CD4-positive, alpha-beta T cell treated with Interleukin-6 at 100 ng/mL for 8 hours (primary cell): ENCODE measurements at places on chromosomes 5 and 9.

- DNase-seq = no peak
Measured at GRCh38 chr5:90356622-90357021, 52.9 kb downstream of the CETN3 start.

- DNase-seq = no peak
Measured at GRCh38 chr5:131981516-131981915, 29.9 kb downstream of the ACSL6 start.

- DNase-seq = no peak
Measured at GRCh38 chr5:10538789-10539686, 24.8 kb upstream of the ANKRD33B start.

- no peak for DNase-seq
Measured at GRCh38 chr5:42543774-42544173, 120.5 kb downstream of the GHR start.

DNA sequence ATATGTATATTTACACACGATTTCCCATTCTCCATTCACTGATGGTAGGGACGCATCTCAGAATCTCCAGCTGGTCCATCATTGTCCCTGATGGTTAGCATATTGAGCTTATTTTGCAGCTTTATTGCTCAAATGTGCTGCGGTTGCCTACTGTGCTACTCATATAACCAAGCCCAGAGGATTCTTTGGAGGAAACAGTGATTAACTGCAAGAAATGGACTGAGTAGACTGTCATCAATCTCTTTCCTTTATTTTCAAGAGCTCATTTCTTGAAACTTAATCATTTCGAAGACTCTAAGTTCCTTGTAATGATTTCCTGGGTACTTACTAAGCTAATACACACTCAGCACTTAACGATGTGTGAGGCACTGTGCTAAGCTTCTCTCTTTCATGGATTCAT lies 119.0 kb downstream of the MAT2B start:
- no peak for DNase-seq

- no peak for DNase-seq
Measured at GRCh38 chr5:134500699-134501430, 24.6 kb upstream of the JADE2 start.

DNA sequence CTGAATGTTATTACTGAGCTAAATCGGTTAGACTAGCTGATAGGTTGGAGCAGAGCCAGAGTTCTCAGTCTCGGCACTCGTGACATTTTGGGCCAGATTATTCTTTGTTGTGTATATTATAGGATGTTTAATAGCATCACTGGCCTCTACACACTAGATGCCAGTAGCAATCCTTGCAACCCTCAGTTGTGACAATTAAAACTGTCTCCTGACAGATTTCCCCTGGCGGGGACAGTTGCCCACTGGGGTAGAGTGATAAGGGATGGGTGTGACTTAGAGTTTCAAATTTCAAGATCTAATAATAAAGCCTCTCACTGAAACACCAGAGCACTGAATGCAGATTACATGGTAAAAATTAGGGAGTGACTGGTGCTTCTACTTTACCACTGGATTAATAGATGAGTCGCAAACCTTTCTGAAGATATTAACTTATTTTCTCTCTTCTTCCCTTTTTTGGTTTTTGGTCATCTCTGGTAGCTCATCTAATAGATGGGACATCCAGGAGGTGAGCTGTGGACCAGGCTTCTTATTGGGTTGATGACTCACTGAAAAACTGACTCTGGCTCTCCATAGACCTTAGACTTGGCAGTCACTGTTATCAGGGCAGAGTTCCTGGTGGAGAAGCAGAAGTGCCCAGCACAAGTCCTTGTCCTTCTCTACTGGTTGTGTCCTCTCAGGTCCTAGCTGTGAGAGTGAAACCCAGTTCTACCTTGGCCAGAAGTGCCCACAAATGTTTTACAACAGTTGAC lies 150.3 kb downstream of the UNC13B start:
- DNase-seq = no peak

DNA sequence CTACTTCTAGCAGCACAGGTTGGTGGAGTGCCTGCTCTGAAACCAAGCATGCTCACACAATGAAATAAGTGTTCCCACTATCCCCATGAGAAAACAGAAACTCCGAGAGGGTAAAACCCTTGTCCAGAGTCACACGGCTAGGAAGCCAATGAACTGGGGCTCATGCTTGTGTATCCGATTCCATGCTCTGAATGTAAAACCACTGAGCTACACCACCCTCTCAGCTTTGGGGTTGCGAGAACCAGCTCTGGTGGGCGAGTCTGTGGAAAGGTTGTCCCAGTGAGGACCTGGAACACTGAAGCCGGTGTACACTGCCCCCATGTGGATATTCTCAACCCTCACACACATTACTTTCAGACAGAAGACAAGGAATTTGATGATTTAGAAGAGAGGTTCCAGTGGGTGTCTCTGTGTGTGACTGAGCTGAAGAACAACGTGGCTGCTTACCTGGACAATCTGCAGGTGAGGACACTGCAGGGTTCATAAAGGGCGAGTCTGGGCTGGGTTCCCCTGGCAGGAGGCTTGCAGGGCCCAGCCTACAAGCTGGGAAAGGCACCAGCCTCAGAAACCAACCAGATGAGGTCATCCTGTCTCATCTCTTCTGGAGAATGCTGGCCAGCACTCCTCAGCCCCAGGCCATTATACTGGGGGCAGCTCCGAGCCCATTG lies 37.4 kb downstream of the ARHGEF37 start:
- DNase-seq = no peak

- no peak for DNase-seq
Measured at GRCh38 chr9:80077059-80077458, 505.3 kb downstream of the TLE4 start.

DNA sequence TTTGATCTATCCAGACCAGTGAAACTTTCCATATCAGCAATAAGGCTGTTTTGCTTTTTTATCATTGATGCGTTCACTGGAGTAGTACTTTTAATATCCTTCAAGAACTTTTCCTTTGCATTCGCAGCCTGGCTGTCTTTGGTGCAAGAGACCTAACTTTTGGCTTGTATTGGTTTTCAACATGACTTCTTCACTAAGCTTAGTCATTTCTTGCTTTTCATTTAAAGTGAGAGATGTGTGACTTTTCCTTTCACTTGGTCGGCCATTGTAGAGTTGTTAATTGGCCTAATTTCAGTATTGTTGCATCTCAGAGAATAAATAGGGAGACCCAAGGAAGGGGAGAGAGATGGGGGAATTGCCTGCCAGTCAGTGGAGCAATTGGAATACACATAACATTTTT lies 26.4 kb upstream of the CMYA5 start:
- DNase-seq = no peak

DNA sequence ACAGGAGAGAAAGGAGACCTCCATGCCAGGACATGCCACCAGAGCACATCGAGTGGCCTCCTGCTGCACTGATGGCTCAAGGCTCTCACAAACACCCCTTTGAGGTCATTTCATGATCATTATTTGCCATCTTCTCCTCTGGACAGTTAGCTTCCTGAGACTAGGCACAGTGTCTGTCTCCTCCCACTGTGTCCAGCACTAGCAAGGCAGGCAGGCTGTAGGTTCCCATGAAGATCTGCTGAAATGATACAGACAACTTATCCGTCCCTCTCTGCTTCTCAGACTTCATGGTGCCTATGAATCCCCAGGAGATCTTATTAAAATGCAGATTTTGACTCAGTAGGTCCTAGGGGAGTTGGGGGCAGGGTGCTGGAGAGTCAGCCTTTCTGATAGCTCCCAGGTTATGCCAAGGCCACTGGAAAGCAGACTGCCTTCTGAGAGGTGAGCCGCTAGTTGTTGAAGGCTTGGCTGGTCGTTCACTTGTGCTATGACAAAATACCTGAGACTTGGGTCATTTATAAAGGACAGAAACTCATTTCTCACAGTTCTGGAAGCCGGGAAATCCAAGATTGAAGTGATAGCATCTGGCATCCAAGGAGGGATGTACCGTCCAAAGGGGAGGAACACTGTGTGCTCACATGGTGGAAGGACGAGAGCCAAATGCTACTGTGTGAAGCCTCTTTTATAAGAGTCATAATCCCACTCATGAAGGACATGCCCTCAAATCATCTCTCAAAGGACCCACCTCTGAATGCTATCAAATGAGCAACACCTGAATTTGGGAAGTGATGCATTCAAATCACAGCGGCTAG lies 183.4 kb downstream of the SPOCK1 start:
- no peak for DNase-seq

DNA sequence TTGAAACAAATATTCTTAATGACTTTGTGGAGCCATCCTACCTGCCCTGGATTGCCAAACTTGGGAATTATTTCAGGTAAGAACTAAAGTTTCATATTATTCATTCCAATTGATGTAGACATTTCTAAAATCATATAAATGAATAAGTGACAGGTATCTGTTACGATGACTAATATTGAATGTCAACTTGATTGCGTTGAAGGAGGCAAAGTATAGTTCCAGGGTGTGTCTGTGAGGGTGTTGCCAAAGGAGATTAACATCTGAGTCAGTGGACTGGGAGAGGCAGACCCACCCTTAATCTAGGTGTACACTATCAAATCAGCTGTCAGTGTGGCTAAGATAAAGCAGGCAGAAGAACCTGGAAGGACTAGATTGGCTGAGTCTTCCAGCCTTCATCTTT lies 1688.4 kb upstream of the CDH9 start:
- DNase-seq = no peak

DNA sequence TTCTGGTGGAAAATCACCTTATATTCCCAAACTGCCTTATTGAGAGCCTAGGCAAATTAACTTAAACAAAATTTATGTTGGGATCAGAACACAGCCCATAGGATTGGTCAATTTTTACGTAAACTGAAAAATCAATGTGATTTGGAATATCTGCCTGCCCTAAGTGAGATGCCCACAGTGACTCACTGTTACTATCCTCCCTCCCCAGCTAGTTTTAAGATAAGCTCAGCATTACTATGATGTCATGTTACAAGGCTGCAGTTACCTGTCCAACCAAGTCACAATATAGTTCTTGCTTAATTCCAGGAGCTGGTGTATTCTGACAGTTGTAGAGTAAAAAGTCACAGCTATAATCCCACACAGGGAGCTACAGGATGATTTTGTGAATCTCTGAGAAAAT lies 23.1 kb downstream of the SKP1 start:
- DNase-seq = no peak

- DNase-seq = no peak
Measured at GRCh38 chr9:106689089-106689488, 173.9 kb upstream of the ZNF462 start.

DNA sequence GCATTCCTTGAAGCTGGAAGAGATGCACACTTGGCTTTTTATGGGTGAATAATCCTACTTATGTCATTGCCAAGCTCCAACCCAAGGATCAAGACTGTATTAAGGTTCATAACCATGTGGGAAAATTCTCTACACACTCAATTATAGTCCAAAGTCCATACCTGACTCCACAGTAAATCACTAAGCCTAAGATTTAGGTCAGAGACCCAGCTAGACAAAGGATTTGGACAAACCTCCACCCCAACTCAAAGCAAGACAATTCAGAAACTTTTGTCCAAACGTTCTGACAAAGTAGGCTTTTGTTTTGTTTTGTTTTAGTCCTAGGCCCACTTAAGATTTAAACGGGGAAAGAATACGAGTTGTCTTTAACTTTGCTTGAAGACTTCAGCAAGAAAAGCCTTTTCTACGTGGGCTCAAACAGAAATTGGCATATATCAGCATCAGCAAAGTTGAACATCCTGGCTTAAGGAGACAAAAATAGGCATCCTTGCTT lies 1.7 kb downstream of the MEGF9 start:
- DNase-seq = no peak

DNA sequence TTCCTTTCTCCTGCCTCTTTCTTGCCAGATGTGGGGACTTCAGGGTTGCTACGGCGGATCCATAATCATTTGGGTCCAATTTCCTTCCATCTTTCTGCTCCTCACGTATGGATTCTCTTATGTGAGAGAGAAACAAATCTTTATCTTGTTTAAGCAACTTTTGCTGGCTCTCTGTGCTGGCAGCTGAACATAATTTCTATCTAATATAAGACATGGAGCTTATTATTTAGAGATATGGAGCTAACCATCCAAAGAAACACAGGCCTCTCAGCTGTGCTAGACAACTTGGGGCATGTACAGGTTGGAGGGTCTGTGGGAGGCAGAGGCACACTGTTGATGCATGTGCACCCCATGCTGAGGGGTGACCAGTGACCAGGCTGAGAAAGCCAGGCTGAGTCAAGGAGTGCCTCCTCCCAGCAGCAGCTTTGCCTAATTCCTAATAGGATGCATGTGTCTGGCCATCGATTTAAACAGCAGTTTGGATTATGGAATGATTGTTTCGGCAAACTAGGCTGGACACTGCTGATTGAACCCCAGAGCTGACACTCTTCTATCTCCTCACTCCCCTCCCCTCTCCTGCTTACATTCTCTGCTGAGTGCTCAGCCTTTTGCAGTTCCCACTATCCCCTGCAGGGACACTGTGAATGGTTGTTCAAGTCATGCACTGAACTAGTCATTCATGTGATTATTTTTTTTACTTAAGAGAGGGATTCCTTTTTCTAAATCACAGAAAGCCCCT lies 195.8 kb downstream of the ERCC6L2 start:
- DNase-seq = no peak

GRCh38 chr5:112238473-112238872 lies 180.6 kb downstream of the EPB41L4A start:
- no peak for DNase-seq

DNA sequence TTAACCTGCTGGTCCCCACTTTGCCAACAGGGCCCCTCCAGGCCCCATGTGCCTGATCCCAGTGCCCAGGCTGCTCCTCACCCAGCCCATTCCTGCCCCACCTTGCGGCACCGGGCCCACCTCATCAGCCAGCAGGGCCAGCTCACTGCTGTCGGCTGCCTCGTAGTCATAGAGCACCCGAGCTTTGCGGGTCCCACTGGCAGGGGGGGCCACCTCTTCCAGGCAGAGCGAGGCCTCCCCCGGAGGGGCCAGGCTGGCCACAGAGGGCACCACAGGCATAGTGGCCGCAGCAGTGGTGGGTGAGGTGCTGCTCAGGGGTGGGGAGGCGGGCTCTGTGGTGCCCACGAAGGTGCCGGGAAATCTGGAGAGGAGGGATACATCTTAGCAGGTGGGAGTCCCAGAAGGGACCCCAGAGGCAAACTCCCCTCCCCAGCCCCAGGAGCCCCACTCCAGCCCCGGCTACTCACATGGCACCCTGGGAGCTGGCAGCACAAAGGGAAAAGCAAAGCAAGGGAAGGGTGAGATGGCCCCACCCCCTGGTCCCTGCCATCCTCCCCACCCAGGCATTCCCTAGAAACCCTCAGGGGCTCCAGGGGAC lies 19.0 kb downstream of the SH3GLB2 start:
- no peak for DNase-seq

GRCh38 chr5:170846416-170846815 lies 15.4 kb upstream of the RANBP17 start:
- no peak for DNase-seq

- DNase-seq = no peak
Measured at GRCh38 chr5:101047181-101047580, 144.1 kb upstream of the ST8SIA4 start.

- peak; percentile 90 for DNase-seq
Measured at GRCh38 chr5:142095651-142096330, 12.8 kb upstream of the NDFIP1 start.

DNA sequence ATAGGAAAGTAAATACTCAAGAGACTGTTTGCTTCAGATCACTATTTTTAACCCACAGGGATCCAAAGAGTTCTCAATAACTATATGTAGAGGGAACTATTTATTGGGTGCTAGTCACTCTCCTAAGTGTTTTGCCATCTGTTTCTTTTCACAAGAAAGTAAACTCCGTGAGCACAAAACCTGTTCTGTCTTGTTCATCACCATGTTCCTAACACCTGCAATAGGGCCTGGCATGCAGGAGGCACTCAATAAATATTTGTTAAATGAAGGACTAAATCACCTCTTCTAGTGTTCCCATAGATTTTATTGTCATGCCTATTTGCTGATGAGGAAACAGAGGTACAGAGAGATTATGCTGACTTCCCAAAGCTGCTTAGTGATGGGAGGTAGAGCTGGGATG lies 118.2 kb downstream of the VCAN start:
- DNase-seq = no peak

- no peak for DNase-seq
Measured at GRCh38 chr9:27078685-27079084, 30.3 kb upstream of the TEK start.
